ENCODE measurements at places on chromosomes 5 and 9. TPM values are rescaled to one million over a fixed set of nuclear protein-coding genes. Genes with fewer than 3 reads are reported as not detected.

GRCh38 chr9:124005029-124005771, 6.4 kb upstream of the LHX2 start:
- no peak for DNase-seq

Gene PDE6A
- polyA plus RNA-seq = 0.10 TPM

Gene NEUROG1
- not detected for polyA plus RNA-seq

Gene CMYA5
- polyA plus RNA-seq = 20.6 TPM

GRCh38 chr9:108241384-108242073, 614.3 kb downstream of the ACTL7B start:
- DNase-seq = no peak

- no peak for DNase-seq
Observed at GRCh38 chr9:99169086-99169485, 52.7 kb downstream of the ALG2 start.

Gene PCDHA12
- 0.22 TPM for polyA plus RNA-seq

Gene FOXD4L3
- polyA plus RNA-seq = not detected

DNA sequence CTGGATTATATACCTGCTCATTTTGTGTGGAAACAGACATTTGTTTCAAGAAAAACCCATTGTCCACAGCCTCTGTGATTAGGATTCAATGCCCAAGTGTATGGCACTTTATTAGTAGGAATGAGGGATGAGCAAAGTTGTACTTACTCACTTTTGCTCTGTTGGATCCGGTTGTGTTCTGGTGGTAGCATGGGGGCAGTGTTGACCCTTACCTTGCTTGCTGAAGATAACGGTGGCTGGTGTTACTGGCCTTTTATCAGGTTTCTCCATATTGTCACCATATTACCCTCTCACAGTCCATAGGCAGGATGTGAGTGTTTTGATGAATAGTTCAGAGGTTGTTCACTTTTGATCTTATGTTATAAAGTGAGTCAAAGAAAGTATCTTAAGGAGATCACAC, 42.7 kb upstream of the NUDT12 start:
- DNase-seq = no peak

GRCh38 chr9:89461265-89461664, 36.6 kb downstream of the SEMA4D start:
- no peak for DNase-seq

DNA sequence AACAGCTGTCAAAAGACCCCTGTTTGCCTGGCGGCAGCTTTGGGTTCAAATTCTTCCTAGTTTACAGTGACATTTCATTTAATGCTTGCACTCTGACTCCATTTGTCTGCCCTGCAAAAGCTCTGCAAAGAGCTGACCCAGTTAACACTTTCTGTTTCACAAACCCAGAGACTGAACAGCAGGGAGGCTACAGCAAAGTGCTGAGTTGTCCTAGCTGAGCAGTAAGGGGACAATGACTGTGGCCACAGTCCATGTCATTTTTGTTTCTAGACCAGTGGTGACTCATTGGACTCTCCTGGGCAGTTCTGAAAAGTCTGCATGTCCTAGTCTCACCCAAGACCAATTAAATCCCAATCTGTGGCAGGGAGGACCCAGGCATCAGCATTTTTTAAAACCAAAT, 994.8 kb upstream of the WWC1 start:
- no peak for DNase-seq

Gene HSPB3
- 0.32 TPM for polyA plus RNA-seq

Gene EIF4E1B
- not detected for polyA plus RNA-seq

- DNase-seq = no peak
Observed at GRCh38 chr5:180783340-180784052, 19.1 kb downstream of the MGAT1 start.

GRCh38 chr5:128062172-128062746, 21.3 kb upstream of the SLC12A2 start:
- DNase-seq = no peak

DNA sequence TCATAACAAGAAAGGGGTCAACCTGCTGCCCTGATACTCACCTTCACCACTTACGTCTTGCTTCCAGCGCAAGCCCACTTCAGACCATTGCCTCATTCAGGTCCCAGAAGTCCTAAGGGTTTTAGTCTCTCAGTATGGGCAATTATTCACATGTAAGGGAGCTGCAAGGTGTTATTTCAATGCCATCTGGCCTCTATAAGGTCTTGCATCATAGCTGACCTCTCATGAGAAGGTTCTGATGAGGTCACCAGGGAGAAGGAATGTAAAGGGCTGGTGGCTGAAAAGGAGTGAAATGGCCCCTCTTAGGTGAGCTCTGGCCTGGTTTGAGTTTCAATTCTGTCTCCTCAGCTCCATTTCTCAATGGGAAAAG, 1.5 kb upstream of the MARCHF3 start:
- no peak for DNase-seq

Gene ARSB
- polyA plus RNA-seq = 16.3 TPM

DNA sequence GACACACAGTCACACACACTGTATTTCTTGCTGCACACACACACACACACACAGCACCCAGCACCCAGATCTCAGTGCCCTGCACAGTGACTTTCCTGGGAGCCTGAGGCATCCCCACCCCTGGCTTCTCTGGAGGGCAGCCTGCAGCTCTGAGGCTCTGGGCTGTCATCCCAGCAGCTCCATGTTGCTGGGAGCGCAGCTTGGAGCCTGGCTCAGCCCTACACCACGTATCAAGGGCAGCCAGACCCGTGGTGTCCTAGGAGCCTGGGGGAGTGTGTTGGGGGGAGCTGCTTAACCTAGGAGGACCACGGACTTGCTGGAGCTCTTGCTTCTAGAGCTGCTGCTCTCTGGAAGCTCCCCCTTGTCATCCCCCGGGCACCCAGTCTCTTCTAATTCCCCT, 5.2 kb downstream of the IER5L start:
- no peak for DNase-seq

DNA sequence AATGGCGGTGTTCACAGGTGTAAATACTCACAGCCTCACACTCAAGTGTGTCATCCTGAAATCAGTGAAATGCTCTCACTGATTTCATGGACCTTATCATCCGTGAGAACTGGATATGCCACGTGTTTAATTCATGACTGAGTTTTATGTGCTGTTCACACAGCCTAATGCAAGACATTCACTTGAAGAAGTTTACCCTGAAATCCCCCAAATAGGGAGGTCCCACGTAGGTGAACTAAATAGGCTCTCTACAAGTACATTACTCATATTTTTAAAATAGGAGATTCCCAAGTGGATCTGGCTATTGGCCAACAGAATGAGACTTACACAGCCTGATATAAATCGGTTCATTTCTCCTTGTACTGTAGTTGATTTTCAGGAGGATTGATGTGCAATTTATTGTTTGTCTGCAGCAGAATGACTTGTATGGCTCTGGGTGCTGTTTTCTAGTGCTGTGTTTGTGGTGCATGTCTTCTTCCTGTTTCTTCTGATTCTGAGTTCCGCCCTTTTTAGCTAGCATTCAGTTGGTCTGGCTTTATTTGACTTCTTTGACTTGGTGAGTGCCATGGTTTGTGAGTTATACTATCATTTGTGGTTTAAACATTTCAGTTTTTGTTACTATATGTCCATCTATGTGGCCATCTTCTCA, 25.1 kb downstream of the TRIO start:
- no peak for DNase-seq

Gene CCDC192
- polyA plus RNA-seq = 1.5 TPM

Gene ARID3C
- polyA plus RNA-seq = 0.11 TPM

DNA sequence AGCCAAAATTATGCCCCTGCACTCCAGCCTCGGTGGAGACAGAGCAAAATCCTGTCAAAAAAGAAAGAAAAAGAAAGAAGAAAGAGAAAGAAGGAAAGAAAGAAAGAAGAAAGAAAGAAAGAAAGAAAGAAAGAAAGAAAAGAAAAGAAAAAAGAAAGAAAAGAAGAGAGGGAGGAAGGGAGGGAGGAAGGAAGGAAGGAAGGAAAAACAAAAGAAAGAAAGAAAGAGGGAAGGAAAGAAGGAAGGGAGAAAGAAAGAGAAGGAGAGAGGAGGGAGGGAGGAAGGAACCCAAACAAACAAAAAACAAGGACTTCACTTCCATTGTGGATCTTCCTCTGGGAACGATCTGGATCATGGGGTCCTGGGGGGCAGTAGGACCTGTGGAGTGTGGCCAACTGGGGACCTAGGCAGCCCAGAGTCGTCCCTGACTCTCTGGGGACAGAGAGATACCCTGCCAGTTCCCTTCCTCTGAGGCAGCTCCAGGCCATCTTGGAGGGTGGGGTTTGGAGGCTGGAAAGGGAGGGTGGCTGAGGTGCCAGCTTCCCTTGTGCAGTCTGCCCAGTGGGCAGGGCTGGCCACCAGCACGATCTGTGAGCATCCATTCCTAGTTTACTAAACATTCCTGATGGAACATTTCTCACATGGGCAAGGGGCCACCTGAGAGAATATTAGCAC, 216.8 kb downstream of the PAX5 start:
- DNase-seq = no peak

DNA sequence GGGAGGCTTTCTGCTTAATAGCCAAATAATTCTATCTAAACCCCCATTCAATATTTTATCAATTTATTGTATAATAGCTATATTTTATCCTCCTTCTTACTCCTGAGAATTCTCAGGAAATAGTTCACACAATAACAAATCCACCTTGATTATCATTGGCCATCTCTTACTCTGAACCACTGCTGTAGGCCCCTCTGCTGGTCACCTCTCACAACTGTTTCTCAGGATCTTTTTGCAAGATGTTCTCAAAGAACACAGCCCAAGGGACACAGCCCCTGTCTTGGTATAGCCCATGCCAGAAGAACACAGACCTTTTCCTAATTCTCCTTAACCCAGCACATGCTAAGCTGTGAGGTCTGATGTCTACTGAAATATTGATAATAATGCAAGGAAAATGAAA, 74.9 kb upstream of the HTR4 start:
- DNase-seq = no peak

Gene MYMK
- polyA plus RNA-seq = not detected

DNA sequence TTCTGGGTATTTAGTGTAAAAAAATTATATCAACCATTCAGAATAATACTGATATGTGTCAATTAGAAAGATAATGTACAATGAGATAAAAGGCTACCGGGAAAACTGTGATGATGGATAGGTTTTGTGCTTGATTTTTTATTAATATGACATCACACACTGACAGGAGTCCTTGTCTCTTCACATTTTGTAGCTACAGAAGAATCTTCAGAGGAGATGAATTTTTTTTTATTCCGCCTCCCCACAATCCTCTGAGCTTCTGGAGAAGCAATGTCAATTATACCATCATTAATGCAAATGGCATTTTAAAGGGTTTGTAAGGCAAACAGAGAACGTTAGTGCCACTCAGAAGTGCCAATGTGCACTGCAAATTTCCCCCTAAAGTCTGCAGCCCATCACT, 131.7 kb upstream of the CCNG1 start:
- no peak for DNase-seq

Gene C1QTNF2
- polyA plus RNA-seq = 1.5 TPM

GRCh38 chr9:132888151-132888550, 9.5 kb downstream of the SPACA9 start:
- DNase-seq = no peak

GRCh38 chr9:77892171-77892570, 139.4 kb downstream of the GNAQ start:
- no peak for DNase-seq

Gene TAF1L
- polyA plus RNA-seq = 0.08 TPM

GRCh38 chr5:179357031-179357430, 11.8 kb upstream of the ADAMTS2 start:
- no peak for DNase-seq

DNA sequence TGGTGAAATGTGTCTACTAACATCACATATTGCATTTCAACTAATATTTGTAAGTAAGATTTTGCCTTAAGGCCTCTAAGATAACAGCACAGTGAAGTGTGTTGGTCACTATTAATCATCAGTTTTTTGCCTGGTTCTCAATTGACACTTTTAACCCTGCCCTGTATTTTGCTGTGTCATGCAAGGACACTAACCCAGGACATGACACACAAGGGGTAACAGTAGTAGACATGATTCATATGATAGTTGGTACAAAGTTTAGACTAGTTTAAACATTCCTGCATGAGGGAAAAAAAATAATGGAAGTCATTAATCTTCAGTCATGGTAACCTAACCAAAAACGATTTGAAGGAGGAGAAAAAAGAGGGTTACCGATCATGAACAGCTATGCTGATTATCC, 207.0 kb downstream of the DEPDC1B start:
- DNase-seq = no peak

GRCh38 chr9:124939944-124940343, 939 bp downstream of the GOLGA1 start:
- no peak for DNase-seq

GRCh38 chr5:134958755-134959154, 9.0 kb upstream of the CATSPER3 start:
- no peak for DNase-seq

DNA sequence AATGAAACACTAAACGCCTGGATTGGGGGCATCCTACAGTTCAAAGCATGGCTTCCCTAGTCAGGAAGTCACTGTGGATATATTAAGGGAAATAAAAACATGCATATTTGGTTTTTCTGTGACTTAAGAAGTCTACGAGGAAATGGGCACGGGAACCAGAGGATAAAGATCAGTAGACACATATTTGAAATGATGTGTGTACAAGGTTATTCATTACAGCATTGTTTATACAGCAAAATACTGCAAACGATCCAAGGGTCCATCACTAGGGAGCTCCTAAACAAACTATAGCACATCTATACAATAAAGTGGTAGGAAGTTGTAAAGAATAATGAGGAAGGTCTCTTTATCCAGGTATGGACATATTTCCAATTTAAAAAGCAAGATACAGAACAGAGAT, 71.8 kb downstream of the EFNA5 start:
- DNase-seq = no peak

Gene CYSTM1
- polyA plus RNA-seq = 67.4 TPM

Gene S1PR3
- polyA plus RNA-seq = 54.9 TPM

Gene GRXCR2
- polyA plus RNA-seq = not detected

DNA sequence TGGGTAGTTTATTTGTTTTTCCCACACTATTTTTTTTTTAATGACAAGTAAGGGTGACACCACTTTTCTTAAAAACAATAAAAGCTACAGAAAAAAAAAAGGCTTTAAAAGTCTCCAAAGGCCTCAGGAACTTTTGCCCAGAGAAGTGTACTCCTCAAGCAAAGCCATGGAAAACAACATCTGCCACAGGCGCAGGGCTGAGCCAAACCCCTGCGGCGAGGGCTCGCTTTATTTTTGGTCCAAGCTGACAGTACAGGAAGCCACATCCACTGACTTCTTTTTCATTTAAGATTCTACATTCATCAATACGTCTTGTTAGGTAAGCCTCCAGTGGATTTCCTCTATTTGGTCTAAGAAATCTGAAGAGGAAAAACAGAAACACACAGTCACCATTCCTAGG, 51.9 kb upstream of the IFNK start:
- no peak for DNase-seq

Gene ZBED3
- polyA plus RNA-seq = 33.5 TPM

- no peak for DNase-seq
Observed at GRCh38 chr5:147472664-147473475, 37.0 kb downstream of the DPYSL3 start.

DNA sequence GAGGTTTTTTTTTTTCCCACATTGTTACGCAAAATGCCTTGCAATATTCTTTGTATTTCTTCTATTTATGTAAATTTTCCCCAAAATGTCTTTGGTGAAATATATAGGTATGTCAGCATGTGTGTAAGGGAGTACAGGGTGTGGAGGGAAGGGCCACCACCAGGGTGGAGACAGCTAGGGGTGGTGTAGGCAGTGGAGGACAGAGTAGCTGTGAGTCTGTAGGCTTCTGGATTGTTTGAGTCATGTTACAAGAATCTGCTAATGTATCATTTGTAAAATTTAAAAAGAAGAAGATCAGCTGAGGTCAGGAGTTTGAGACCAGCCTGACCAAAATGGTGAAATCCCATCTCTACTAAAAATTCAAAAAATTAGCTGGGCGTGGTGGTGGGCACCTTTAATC, 175.5 kb downstream of the NXNL2 start:
- DNase-seq = no peak

GRCh38 chr5:142874540-142874939, 104.4 kb downstream of the ARHGAP26 start:
- no peak for DNase-seq

All from left renal pelvis (tissue), 4 donors.